ENCODE measurements at places on chromosomes 16 and 17.

DNA sequence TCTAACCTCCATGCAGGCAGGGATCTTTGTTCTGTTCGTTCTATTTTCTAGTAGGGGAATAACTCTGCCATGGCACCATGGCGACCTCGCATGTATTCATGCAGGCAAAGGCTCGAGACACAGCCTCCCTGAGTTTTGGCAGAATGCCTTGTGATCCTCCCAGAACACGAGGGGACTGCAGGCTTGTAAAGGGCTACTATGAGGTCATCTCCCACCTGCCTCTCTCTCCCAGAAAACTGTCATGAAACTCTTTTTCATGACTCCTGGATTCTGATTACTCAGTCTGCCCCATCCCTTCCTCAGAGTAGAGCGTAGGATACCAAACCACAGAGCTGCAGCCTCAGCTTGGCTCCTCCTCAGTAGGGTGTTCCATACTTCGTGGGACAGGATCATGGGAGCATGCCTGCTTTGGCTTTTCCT is 64.3 kb downstream of the IGF2BP1 start:
- no peak for DNase-seq

GRCh38 chr16:11162586-11163268 is 93.3 kb downstream of the SOCS1 start:
- DNase-seq = no peak

DNA sequence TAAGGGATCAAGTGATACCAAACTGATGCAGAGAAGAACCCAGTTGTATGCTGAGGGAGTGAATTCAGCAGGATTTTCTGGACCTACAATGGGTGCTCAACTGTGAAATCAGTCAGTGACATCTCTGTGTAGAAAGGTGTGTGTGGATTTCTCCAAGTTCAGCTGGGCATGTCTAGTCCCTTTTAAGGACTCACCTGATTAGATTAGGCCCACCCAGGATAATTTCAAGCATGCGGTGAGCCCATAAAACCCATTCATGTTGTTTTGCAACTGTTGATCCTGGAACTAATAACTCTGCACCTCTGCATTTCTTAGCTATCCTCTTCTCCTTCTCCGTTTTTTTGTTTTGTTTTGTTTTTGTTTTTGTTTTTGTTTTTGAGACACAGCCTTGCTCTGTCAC is 35.1 kb upstream of the DNAJA2 start:
- no peak for DNase-seq

- DNase-seq = no peak
These were observed 3.4 kb upstream of the PSMC5 start for GRCh38 chr17:63823659-63824331.

GRCh38 chr17:67974598-67975066 is 21.6 kb downstream of the C17orf58 start:
- no peak for DNase-seq

DNA sequence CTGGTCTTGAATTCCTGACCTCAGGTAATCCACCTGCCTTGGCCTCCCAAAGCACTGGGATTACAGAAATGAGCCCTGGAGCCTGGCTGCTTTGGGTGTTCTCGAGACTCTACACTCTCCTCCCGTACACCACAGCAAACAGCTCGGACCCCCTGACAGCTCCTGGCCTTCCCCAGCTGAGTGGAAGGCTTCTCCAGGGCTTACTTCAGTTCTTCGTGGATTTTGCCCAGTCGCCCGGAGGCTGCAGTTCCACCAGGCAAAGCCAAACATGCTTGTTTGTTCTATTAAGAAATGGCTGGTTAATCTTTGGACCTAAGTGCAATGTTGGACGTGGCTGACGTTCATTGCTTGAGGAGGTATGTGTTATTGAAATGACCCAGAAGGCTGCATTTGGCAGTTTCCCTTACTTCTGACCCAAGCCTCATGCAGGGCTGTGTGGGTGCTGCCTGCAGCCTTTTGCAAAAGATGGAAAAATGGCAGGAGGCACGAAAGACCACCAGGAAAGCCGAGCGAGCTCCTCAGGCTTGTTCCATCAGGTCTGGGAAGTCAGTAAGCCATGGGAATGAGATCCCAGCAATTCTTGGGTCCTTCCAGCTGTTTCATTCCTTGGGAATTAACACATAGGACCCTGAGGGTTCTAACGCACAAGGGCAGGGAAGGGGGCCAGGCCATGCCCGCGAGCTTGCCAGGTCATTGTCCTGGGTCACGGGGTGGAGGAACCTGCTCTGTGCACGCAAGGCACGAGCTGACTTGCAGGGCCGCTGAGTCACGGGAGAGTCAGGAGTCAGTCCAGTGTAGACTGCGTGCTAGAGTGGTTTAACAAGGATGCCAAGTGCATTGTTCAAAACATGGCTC is 23.9 kb upstream of the KLHDC4 start:
- DNase-seq = no peak

GRCh38 chr17:65852911-65853310 is 291.5 kb upstream of the AXIN2 start:
- DNase-seq = no peak

DNA sequence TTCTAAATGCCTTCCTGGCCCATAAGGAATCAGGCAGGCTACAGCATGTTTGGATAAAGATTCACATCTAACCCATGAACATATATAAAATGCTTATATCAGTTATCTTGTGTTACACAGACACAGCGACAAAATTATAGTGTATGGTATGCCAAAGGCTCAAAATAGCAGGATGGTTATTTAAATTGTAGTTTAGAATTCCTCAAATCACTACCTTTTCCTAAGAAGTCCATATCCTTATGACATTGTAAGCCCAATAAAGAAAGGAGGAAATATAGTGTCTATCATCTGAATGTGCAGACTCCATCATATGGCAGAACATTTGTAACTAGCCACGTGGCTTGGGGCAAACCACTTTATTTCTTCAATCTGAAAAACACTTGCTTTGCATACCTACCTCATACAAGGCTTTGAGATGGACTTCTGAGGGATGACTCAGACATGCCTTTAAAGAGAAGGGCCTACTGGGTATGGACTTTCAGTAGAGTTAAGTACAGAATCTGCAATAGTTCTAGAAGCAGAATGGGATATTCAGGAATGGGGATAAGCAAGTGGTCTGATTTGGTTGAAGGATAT is 12.1 kb upstream of the DHX8 start:
- no peak for DNase-seq

- DNase-seq = no peak
These were observed 251.8 kb downstream of the MAF start for GRCh38 chr16:79348521-79349306.

DNA sequence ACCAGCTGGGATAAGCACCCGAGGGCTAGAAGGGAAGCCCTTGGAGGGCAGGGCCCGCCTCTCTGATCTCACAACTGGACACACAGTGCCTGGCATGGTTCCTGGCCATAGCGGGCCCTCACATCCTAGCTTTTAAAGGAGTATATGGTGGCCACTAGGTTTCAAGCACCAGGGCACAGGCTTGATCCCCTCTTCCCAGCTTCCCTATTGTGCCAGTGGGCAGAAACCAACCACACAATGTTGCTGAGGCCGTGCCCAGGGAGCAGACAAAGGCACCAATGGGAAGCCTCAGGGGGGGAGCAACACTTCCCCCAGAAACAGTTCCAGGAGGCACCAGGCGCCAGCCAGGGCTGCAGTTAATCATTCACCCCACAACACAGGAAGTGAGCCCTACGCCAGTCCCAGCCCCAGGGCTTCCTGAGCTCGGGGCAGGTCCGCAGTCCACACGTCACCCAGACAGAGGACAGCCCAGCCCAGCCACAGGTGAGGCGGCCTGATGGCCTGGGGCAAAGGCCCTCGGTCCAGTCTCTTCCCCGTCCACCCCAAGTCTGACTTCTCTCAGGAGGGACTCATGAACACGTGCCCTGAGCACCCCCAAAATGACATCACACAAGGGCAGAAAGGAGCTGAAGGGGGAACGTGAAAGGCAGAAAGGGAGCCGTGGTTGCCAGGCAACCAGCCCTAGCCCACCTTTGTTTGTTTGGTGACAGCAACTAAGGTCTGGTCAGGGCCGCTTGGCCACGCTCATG is 12.8 kb downstream of the SMIM5 start:
- no peak for DNase-seq

- no peak for DNase-seq
These were observed 63.0 kb downstream of the NUP93 start for GRCh38 chr16:56792967-56793366.

GRCh38 chr17:7340179-7340578 is 3.9 kb downstream of the ACAP1 start:
- no peak for DNase-seq

DNA sequence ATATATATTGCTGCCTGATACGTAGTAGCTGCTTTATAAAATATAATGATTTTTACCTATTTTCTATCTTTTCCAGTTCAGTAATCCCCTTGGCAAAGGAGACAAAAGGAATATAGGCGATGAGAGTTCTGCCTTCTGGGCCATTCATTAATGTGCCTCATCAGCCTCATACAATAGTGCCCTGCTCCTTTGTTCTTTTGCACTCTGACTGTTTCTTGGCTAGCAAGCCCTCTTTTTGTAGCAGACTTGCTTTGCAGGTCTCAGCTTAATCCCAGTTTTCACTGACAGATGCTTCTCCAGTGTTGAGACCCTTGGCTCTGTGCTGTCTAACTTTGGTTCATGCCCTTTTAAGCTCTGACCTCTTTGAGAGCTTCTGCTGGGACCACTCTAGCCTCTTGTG is 10.4 kb downstream of the HSD17B2 start:
- no peak for DNase-seq

- DNase-seq = no peak
These were observed 13.8 kb upstream of the NDUFAB1 start for GRCh38 chr16:23609929-23610328.
